Umbilical cord (tissue), 2 donors: ENCODE measurements at places on chromosomes 12 and 14. TPM values are rescaled to one million over a fixed set of nuclear protein-coding genes. Genes with fewer than 3 reads are reported as not detected.
A peak's percentile ranks its signal among the peaks of the same experiment; 100 is the strongest.

INF2 gene
- 25.5 TPM for total RNA-seq

DNA sequence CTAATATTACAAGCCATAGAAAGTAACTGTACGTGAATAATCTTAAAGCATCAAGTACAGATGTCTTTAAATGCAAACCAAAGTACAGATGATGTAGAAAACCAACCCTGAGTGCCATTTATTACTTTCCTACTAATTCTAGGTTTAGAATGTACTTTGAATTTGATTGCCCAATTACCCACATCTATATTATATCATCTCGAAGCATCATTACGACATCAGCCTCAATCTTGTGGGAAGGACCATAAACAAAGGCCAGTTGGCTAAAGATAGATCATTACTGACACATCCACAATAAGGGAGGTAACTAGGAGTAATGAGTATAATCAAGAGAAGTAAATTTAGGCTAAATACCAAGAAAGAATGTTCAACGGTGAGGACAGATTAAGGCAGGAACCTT lies 478.9 kb downstream of the BCAT1 start:
- DNase-seq, result no peak

FKBP11 gene
- total RNA-seq, result 47.4 TPM

DNA sequence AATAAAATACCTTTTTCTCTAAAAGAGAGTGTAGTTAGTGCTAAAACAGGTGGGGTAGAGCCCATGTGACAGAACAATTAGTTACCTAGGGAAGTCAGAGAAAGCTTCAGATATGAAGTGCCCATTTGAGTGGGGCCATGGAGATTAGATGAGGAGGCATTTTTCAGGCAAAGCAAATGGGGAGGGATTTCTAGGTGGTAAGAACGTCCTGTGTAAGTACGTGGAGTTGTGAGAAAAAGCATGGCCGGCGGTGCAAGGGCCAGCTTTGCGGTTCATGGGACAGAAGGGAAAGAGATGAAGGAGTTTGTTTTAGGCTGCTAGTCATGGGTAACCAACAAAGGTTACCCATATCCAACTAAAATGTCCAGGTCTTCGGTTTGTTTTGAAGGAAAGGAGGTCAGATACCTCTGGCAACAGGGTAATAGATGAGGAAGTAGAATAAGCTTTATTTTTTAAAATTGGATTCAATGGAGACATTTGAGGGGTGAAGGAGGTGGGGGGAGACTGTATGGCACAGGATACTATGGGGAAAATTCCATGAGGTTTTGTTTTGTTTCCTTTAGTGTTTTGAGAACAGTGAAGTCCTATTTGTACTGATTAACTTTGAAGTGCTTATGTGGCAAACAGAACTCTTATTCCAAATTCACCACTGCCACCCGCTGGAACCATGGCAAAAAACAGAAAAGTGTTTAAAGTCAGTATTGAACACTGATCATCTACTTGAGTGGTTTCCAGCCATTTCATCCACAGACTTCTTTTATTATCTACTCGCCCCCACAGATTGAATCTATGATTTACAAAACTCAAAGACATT lies 10.0 kb upstream of the SNRPF start:
- no peak for DNase-seq

GRCh38 chr12:9991876-9992275 lies 7.0 kb downstream of the CLEC1B start:
- no peak for DNase-seq

GRCh38 chr12:80282761-80283160 lies 161.3 kb upstream of the PTPRQ start:
- DNase-seq, result no peak

TXNDC16 gene
- total RNA-seq, result 13.7 TPM

GRCh38 chr12:112473056-112473455 lies 54.3 kb downstream of the PTPN11 start:
- no peak for DNase-seq

GRCh38 chr12:80189241-80189640 lies 89.9 kb downstream of the OTOGL start:
- no peak for DNase-seq

DNA sequence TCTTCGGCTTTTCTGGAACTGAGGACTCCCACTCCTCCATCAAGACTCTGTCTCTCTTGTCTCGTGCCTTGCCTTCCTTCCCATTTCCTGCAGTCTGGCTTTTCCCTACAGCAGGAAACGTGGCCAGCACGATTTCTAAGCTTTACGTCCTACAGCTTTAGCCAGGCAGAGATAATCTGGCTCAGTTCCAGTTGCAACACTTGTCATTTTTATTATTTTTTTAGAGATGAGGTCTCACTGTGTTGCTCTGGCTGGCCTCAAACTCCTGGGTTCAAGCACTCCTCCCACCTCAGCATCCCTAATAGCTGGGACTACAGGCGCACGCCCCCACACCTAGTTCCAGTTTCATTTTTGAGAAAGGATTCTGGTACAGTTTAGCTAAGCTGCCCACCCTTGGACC lies 19.9 kb downstream of the CALM1 start:
- DNase-seq, result no peak

DNA sequence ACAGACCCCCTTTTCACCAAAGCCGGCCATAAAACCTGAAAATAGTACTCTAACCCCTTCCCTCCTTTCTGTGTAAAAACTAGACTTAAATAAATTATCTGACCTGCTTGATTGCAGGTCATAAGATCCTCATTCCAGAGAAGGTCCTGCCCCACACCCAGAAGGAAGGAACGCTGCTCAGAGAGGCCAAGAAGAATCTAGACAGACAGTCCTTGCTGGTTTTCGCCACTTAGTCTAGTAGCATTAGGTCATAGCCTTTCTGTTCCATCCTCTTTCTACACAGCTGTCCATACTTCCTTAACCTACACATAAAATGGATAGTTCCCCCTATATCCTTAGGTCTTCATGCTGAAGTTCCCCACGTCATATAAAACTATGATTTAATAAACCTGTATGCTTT lies 83.7 kb upstream of the IGF1 start:
- DNase-seq, result peak; percentile 33

DNA sequence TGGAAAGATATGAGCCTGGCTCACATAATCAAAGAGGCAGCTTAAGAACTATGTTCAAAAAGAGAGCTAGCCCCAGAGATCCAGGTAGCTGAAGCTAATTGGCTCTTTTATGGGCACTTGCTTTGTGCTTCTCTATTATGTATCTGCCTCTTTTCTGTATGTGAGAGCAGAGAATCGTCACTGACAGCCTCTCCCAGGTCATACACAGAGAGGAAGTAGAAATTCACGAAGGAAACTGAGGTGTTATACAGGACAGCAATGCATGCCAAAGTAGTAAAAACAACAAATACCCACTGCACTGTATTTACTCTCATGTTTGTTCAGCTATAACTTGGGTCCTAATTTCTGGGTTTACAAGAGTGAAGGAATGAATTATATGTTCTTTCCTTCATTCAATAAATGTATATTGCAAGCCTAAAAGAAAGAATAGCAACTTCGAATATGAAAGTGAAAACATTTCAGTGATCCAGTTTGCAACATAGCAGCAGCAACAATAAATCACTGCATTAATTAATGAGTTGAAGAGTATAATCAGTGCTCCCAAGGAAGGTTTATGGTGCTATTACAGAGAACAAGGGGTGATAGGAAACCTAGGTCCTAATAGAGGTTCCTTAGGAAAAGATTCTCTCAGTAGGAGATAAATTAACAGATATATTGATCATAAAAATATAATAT lies 47.1 kb upstream of the ATXN7L3B start:
- DNase-seq, result no peak

DNA sequence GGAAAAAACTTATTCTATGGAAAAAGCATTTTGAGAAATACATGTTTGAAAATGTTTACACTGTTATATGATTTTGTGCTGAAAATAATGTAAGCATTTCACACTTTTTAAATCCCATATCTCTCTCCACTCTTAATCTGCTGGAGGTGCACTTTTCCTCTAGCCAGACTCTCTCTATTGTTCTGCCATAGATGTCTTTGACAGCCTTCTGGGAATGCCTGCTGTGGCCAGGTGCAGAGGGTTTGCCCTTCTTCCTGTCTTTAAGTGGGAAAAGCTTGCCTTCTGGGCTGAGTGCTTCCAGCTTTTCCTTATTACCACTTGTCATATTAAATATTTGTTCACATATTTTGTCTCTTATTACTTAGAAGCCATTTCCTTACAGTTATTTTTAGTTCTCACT lies 60.1 kb upstream of the PPM1H start:
- no peak for DNase-seq

EPS8 gene
- total RNA-seq, result 194 TPM

GRCh38 chr12:118850244-118850825 lies 131.0 kb upstream of the SRRM4 start:
- DNase-seq, result no peak

DNA sequence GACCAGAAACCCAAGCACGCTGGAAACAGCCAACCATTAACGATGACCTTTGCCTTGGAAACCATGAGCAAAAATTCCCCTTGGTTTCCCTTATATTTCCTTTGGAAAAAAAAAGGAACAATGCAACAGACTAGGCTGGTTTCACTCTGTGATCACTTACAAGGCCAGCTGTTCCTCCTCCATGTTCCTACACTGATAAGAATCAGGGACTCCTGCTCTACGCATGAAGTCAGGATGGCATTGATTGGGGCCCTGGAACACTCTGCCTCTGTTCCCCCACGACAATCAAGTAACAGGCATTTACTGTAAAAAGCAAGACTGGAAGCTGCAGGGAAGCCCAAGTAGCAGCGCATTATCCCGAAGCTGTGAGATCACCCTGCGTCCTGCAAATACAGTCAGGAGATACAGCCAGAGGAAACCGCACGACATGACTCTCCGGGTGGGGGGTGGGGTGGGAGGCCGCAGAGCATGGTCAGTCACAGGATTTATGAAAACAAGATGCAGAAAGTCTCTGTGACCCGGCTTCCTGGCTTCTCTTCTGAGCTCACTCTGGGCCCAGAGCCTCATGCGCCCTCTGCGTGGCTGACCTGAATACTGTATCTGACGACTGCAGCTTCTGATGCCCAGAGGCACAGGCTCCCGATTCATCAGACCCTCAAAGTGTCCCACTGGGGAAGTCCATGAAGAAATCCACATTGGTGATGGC lies 31.1 kb downstream of the SSH1 start:
- DNase-seq, result peak; percentile 86

DNA sequence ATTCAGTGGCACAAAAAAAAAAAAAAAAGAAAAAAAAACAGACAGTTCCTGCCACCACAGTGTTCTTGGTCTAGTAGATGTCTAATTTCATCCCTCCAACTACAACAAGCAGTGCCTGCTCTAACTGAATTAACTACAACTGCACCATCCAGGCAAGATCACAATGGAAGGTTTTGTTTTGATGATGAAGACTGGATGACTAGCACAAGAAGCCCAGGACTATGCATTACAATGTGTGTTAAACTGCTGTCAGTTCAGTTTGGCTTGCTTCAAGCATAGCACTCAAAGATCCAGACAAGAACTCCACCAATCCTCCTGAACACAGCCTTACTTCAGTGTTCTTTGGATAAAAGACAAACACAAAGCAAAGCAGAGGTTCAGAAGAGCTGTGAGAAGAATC lies 279.9 kb downstream of the GRIN2B start:
- DNase-seq, result no peak

- no peak for DNase-seq
Observed at GRCh38 chr14:56585461-56586084, 6.0 kb downstream of the TMEM260 start.

HAL gene
- total RNA-seq, result 69.6 TPM

DNA sequence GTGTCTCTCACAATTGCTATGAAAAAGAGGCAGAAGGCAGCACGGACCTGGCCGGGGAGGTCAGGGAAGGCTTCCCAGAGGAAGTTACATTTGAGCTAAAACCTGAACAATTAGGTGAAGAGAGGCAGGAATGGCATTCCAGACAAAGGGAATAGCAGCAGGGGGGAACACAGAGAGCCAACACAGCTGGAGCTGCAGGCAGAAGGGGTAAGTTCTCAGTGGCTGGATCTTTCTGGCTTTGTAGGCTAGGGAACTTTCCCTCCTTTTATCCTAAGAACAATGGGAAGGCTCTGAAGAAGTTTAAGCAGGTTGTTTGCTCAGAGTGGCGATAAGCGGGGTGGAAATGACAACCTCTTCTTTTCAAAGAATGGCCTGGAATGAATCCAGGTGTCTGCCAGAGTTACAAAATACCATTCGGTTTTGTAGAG lies 100.0 kb downstream of the PRIMA1 start:
- DNase-seq, result no peak

DNA sequence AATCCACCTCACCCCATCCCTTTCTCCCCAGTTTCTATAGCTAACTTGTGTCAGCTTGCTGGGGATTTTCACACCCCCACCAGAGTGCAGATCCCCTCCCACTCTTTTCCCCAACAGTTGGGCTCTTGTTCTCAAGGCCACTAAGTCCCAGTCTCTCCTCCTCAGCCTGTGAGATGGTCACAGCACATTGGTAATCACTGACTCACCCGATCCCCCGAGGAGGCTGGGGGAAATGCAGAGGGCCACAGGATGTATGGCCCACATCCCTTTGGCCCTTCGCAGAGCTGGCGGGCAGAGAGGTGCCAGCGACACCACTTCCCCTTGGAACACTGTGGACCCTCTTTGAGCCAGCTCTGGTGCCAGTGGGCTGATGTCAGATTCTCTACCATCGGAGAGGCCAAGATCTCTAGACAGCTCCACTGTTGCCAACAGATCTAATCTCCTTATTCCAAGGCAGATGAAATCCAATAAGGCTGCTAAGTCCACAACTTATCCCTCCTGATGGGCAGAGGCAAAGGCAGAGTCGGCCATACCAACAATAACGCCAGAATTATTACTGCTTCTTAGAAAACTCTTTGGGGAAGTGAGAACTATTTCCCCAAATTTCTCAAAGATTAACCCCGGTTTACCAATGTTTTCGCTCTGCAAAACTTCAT lies 1.6 kb downstream of the FMNL3 start:
- peak; percentile 35 for DNase-seq

OTX2 gene
- 3.4 TPM for total RNA-seq

GRCh38 chr12:132703641-132704040 lies 7.0 kb upstream of the PGAM5 start:
- DNase-seq, result no peak

DNA sequence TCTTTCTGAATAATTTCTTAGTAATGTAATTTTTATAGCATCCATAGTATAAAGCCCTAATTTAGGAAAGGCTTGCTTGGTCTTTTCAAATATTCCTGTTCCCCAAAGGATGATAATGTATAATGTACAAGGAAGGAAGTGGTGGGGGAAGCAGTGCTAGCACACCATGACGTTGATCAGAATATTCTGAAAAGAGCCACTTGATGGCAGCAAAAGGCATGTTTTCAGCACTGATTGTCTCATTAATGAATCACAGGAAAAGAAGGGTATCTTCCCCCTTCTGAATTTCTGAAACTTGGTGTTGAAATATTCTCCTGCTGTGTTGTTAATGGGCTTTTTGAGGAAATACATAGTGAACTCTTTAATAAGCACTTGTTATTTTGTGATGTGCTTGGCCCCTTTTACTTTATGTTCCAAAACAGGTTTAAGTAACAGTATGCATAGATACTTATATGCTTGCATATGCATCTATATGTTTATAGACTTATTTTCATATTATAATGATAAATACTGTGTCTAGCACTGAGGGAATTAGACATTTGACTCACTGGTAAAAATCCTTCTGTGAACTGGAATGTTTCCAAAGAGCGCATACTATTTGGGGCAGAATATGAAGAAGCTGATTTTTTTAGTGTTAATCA lies 122.0 kb downstream of the TMEM117 start:
- DNase-seq, result peak; percentile 69

MYO1H gene
- total RNA-seq, result 9.6 TPM

- DNase-seq, result no peak
Observed at GRCh38 chr12:30144777-30145683, 361.3 kb upstream of the TMTC1 start.

- DNase-seq, result peak; percentile 56
Observed at GRCh38 chr14:64293976-64294671, at the start of gene ESR2. TSS of gene ESR2 (minus strand) at chr14:64294371. CDS start at chr14:64282985, 11,386 bp downstream.

GRCh38 chr12:117850048-117850447 lies 118.7 kb downstream of the KSR2 start:
- peak; percentile 48 for DNase-seq
